ENCODE measurements at places on chromosomes 13 and 19.

- DNase-seq: peak; percentile 53
Observed at GRCh38 chr13:35475960-35476943, at the start of gene MAB21L1. Gene MAB21L1, minus strand, starts transcription at chr13:35476689. Its CDS starts 551 bp downstream, at chr13:35476138.

DNA sequence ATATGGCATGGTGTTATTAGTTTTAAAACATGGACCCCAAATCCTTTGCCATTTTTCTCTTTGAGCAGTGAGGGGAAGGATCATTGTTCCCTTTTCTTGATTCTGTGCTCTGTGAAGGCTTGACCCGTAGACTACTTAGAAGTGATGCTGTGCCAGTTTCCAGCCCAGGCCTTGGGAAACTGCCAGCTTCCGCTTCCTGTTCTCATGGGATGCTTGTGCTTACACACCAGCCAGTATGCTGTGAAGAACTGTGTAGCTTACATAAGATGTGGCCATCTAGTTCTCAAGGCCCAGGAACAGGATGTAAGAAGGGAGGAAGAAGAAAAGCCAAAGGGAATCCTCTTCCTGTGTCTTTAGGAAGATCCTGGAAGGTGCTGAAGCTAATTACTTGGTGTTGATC is 180.9 kb downstream of the PCCA start:
- peak; percentile 70 for DNase-seq

GRCh38 chr13:48626726-48627451 is 26.8 kb upstream of the CYSLTR2 start:
- peak; percentile 35 for DNase-seq

DNA sequence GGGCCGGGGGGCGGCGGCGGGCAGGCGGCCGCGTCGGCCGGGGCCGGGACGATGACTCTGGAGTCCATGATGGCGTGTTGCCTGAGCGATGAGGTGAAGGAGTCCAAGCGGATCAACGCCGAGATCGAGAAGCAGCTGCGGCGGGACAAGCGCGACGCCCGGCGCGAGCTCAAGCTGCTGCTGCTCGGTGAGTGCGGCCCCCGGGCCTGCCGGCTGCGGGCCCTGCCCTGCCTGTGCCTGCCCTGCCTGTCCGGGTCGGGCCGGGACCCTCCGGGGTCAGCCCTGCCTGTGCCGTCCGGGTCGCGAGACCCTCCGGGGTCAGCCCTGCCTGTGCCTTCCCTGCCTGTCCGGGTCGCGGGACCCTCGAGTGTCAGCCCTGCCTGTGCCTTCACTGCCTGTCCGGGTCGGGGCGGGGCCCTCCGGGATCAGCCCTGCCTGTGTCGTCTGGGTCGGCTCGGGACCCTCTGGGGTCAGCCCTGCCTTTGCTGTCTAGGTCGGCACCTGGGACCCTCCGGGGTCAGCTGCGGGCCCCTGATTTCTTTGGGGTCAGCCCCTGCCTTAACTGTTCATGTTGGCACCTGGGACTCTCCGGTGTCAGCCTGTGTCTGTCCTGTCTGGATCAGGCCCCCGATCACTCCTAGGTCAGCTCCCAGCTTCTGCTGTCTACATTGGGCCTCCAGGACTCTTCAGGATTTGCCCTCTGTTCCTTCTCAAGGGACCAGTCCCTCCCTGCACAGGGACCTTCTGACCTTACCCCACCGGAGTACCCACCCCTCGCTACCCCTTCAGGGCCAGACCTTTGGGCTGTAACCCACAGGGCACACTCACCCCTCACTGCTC is 659 bp downstream of the GNA11 start:
- DNase-seq: peak; percentile 67

DNA sequence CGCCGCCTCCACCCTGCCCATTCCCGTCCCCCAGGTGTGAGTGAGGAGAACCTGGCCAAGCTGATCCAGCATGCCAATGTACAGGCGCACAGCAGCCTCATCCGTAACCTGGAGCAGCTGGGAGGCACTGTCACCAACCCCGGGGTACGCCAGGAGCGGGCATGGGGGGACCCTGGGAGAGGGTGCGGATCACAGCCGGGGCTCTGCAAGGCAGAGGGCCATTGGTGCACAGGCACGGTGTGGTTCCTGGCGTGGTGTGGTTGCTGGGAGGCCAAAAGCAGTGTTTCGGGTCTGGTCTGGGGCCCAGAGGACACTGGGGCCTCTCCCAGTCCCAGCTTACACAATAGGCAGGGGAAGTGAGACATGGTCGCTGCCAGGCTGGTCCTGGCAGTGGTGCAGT is 8.3 kb downstream of the STXBP2 start:
- DNase-seq: no peak

GRCh38 chr19:15432018-15432494 is 13.3 kb upstream of the AKAP8L start:
- peak; percentile 30 for DNase-seq

- no peak for DNase-seq
Observed at GRCh38 chr13:113088691-113089020, 16.9 kb upstream of the F7 start.

- no peak for DNase-seq
Observed at GRCh38 chr13:28585561-28585960, 73.4 kb upstream of the POMP start.

- DNase-seq: no peak
Observed at GRCh38 chr19:55443824-55444480, 852 bp upstream of the SHISA7 start.

DNA sequence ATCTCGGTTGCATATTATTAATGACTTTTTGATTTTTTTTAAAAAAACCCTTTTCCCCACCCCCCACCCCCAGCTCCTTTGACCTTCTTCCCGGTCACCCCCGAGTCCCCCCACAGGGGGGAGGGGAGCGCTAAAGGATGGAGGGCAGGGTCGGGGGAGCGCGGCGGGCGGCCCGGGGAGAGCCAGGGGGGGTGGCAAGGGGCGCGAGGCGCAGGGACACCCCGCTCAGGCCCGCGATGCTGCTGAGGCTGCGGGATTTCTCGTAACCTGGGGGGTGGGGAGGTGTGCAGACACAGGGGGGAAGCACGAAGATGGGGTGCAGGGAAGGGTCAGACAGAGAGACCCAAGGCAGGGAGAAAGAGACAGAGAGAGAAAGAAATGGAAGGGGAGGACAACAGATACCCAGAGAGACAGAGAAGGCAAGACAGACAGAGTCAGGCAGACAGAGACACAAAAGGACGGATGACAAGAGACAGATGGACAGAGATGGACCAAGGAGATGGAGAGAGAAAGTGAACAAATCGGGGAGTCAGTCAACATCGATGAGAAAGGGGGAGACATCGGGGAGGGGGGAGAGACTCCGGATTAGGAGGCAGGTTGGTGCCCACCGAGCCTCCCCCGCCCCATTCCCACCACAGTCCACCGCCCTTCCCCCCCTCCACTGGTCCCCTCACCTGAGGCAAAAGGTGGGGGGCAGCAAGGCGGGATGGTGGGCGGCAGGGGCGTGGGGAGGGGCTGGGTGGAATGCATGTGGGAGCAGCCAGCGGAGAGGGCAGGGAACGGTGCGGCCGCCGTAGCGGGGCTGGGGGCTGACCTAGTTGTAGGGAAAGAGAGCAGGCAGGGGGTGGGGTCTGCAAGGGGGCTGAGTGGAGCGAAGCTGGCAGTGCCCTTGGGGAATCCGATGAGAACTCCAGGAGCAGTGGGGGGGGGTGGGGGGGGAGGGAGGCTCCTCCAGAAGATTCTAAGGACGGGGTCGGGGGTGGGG is 14.2 kb downstream of the KCNC3 start:
- DNase-seq: no peak

DNA sequence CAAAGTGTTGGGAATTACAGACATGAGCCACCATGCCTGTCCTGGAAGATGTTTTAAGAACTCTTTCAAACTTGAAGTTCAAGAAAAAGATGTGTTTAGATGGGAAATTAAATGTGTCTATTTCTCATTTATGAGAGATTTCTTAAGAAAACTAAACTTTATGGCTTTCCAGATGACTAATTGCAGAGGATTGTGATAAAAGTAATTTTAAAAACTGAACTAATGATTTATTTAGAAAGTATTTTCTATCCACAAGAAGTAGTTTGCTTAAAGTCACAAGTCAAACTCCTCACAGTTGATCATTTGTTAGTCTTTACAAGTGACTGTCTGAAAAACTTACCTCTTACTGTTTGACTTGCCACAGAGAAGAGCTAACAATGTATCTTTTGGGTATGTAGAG is 89.6 kb upstream of the SPRY2 start:
- DNase-seq: no peak

GRCh38 chr13:45788011-45788410 is 63.5 kb downstream of the SIAH3 start:
- DNase-seq: no peak

DNA sequence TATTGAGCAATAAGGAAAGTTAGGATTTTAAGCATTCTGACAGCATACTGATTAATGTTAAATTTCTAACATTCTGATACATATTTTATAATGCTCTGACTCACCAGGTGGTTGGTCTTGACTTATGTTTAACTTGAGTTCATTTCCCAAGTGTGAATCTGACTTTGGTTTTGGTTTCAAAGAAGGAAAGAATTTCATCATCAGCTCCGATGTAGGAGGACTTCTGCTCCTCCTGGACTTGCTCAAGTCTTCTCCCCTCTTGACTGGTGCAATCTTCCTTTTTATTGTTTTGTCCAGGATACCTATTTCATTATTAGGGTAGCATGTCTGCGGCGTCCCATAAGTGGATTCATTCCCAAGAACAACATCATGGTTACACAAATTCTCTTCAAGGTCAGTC is 141.3 kb downstream of the RNF17 start:
- DNase-seq: no peak

GRCh38 chr13:31761951-31762350 is 22.6 kb downstream of the RXFP2 start:
- no peak for DNase-seq

- no peak for DNase-seq
Observed at GRCh38 chr13:31908696-31909411, 122.7 kb upstream of the FRY start.

DNA sequence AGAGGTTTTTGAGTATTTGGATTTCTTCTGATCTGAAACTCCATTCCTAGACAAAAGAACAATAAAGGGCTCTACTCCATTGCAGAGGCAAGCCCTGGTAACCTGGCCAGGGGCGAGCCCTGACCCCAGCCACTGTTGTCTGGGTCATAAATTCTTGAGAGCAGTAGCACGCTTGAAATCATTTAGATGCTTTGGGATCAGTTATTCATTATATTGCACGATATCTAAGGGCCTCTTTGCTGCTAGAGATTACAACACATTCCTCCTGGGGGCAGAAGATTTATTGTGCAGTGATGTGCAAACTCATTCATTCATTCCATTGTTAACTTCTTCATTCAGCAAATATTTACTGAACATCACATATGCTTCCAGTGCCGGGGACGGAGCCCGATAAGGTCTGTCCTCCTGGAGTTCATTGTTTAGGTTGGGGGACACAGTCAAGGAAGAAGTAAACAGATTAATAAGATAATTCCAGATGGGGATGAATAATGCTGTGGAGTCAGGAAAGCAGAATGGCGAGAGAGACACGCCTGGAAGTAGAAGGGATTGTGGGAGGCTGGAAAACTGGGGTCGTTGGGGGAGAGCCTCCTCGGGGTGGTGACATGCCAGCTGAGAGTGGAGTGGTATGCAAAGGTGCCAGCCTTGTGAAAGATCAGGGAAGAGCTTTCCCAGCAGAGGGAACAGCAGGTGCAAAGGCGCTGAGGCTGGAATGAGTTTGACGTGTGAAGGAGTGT is 34.9 kb downstream of the SIPA1L3 start:
- DNase-seq: no peak

DNA sequence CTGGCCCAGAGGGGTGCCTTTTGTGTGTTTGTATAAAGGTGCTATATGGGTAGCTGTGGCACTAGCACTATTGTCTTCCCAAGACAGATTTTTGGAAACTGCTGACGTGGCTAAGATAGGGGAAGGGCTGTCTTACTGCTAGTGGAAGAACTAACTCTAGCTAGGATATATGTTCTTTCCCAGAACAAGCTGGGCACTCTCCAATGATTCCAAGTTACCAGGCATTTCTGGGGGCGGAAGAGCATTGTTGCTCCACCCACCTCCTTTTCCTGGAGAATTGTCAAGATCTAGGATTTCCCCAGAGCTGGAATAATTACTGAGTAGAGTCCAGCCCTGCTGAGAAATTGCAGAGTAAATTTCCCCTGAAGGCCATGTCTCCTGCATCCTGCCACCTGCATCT is 408.3 kb downstream of the KLF5 start:
- peak; percentile 31 for DNase-seq

DNA sequence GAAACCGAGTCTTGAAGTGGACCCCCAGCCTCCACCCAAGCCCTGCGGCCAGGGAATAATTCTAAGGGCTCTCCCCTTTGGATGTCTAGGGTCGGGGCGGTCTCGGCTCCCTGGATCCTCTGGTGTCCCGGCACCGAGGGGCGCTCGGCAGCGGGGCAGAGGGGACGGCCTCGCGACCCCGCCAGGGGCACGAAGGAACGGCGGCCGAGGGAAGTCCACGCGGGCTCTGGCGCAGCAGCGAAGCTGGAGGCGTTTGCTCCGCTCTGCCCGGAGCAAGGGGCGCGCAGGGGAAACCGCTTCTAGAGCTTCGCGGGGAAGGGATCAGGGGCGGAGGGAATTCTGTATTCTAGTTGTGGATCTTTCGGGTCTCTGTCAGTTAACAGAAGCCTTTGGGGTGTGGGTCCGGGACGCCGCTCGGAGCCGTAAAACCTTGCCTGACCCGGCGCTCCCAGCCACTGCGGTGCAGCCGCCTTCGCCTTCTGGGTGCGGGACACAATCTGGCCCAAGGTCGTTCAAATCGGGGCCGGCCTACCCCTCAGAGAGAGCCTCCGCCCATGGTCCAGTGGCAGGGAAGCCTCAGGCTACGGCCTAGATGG is 118.2 kb downstream of the KCNRG start:
- DNase-seq: no peak

DNA sequence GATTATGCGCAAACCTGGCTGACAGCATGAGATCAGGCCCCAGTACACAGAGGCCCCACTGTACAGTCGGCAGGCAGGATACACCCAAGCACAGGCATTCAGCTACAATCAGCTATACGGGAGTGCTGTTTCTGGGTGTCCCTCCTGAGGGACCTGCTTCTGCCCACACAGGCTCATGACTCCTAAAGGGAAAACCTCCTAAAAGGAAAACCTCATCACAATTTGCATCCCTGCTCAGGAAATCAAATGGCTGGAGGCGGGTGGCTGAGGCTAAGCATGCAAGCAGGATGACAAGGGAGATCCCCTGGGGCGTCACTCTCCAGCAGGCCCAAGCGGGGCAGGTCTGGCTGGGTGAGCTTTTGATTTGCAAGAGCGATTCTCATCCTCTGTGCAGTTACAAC is 99.8 kb downstream of the CRYL1 start:
- DNase-seq: peak; percentile 44

GRCh38 chr19:3178377-3178972 is at the start of gene S1PR4:
Gene S1PR4, plus strand, starts transcription at chr19:3178769. Its CDS starts 24 bp downstream, at chr19:3178793.
- DNase-seq: no peak

DNA sequence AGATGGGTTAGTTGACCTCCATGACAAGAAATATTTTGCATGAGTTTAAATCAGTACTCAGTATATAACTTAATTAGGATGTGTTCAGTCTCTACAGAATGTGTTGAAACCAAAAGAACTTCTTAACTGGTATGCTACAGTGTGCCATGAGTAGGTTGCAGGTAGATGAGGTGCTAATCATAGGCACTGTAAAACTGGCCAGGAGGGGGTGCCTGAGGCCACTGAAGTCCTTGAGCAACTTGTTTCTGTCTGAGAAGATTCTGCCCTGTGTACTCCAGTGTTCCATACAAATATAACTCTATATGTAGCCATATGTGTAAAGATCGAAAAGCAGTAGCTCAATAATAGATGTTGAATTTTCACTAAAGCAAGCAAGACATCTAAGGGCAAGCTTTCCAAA is 549.2 kb upstream of the KLF12 start:
- no peak for DNase-seq

All from astrocyte of the hippocampus (primary cell).